Stimulated activated CD4-positive, alpha-beta T cell treated with anti-CD3 and anti-CD28 coated beads, Interleukin-12 subunit alpha, Interleukin-12 subunit beta, amount 100 ng/mL, for 24 hours (primary cell): ENCODE measurements at places on chromosomes 12 and 14.

DNA sequence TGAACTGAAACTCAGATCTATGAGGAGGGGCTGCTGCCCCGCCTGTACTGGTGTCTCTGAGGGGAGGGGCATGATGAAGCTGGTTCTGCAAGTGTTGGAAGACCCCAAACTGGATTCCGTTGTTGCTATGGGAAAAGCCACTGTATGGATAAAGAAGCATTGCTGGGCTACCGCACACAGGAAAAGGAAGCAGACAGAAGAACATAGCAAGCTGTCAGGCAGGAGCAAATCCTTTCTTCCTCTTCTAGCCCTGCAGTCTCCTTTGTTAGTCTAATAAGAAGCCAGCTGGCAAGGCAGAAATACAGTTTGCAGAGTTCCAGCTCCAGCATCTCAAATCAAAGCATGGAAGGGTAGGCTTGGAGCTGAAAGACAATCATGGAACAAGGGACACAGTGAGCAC, 26.3 kb upstream of the NR1H4 start:
- DNase-seq: no peak

DNA sequence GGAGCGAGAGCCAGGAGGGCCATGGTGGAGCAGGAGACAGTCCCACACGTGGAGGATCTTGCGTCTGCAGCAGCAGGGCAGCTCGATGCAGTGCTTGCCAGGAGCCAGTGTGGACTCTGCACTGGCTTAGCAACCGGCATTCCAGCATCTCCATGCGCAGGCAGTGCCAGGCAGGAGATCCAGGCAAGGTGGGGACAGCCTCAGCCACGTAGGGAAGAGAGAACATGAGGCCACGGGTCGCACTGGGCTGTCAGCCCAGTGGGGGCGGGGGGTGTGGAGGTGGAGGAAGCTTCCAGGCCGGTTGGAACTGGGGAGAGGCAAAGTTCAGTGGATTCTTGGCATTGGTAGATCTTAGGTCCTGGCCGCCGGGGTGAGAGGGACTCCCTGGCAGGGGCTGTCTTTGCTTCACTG, 121.0 kb upstream of the EVL start:
- DNase-seq: no peak

DNA sequence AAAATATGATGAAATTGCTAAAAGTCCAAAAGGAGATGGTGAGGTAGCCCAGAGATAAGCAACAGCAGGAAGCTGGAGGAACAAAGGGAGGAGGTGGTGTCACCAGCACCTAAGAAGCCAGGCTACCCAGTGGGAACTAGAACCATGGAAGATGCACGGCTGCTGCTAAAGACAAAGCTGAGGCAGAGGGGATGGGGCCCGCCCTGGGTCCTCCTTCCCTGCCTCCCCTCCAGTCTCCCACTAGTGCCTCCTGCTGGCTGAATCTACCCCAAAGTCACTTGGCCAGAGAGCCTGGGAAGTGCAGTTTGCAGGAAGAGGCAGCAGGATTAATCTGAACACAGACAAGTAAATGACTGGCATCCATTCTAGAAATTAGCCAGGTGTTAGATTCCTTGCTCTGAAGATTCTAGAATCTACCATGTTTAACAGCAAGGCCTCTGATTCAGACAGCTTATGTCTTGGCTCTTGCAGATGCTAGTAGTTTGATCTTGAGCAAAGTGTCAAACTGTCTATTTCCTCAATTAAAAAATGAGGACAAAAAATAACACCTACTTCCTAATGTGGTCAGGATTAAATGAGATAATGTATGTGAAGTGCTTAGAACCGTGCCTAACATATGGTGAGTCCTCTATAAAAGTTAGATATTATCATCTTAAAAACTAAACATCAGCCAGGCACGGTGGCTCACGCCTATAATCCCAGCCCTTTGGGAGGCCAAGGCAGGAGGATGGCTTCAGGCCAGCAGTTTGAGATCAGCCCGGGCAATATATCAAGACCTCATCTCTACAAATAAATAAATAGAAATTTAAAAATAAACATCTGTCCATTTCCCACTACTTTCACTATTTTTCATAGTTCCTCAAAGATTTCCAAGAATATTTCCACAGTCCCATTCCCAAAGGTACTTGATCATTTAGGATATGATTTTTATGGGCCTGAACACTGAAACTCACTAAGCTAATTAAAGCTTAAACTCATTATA, 5.8 kb upstream of the LRP10 start:
- DNase-seq: no peak

- no peak for DNase-seq
These were observed 36.8 kb downstream of the DAD1 start for GRCh38 chr14:22552001-22552826.

GRCh38 chr14:74660167-74660566, 48.1 kb upstream of the LTBP2 start:
- DNase-seq: no peak
